ENCODE measurements at places on chromosomes 11 and 22.

DNA sequence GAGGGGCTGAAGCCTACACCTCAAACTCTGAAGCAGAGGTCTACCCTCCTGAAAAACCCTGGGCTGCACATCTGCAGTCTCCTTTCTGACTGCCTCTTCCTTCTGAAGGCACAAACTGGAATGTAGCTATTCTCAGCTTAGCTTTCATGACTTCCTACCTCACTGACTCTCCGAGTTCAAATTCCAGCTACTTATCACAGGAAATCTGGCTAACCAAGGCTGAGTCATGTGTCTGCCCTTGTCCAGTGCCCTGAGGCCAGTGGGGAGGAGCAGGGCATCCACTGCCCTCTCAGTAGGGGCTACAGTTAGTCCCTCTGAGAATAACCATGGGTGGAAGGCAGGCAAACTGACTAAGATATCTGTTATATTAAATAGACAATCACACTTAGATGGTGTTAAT is 29.2 kb downstream of the PDGFD start:
- H3K36me3 ChIP-seq: no peaks in the 10 kb centered on the region
- no peaks in the 10 kb centered on the region for H3K27me3 ChIP-seq
- H3K4me3 ChIP-seq: no peak overlapping the region
- no peak overlapping the region for H3K27ac ChIP-seq

DNA sequence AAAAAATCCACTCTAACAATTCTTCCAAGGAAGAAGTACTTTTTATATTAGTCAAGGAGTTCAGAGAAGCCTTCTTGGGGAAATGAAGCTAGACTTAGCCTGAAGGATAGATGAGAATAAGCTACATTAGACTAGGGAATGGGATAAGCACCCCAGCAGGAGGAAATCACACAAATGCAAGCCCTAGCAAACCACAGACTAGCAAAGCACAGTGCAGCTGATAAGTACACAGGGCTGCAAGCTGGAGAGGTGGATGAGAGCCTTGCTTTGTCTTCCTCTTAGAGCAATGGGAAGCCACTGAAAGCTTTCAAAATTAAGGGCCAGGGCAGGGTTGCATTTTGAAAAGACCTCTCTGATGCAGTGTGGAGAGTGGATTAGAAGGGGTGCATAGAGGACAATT is 946.2 kb downstream of the LRRC4C start:
- no peak overlapping the region for H3K4me3 ChIP-seq
- H3K27ac ChIP-seq: no peak overlapping the region
- no peaks in the 10 kb centered on the region for H3K27me3 ChIP-seq

DNA sequence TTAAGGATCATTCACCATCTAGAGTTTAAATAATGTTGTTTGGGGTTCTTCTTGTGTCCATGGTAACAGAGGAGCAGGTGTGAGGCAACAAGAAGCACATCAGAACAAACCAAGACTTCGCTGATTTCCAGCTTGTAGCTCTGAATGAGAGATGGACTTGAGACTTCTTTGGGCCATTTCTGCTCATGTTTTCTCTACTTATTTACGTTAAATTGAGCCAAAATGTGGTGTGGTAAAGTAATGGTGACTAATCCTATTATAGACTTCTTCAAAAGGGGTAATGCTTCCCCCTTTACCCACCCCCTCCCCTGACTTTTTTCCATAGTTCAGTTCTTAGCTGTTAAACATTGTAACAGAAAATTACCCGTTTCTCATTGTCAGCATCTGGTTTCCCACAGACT is 65.2 kb downstream of the CSTPP1 start:
- H3K27me3 ChIP-seq: no peaks in the 10 kb centered on the region
- no peaks in the 10 kb centered on the region for H3K4me1 ChIP-seq
- no peak for DNase-seq
- H3K27ac ChIP-seq: no peak overlapping the region
- no peaks in the 10 kb centered on the region for H3K36me3 ChIP-seq

DNA sequence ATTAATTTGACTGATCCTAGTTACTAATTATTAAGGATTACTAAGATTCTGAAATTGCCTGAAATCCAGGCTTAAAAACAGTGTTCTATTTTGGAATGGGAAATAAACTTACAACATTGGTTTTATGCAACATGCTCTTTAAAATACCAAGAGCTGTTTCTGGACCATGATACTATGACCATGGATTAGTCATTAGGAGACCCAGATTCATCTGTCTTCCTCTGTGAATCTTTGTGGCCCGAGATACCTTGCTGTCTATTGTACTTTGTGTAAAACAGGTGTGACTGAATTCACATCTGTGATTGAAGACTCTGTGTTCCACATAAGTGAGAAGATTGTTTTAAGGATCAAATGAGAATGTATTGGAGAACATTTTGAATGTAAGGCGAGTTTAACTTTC is 98.8 kb downstream of the HSD17B12 start:
- no peaks in the 10 kb centered on the region for H3K27me3 ChIP-seq
- H3K4me1 ChIP-seq: no peaks in the 10 kb centered on the region
- H3K4me3 ChIP-seq: no peak overlapping the region
- no peak overlapping the region for H3K27ac ChIP-seq
- no peak for DNase-seq

GRCh38 chr11:97963528-97964331 is 1057.0 kb upstream of the CNTN5 start:
- H3K27me3 ChIP-seq: no peaks in the 10 kb centered on the region
- H3K27ac ChIP-seq: no peak overlapping the region
- no peak overlapping the region for H3K4me3 ChIP-seq
- no peaks in the 10 kb centered on the region for H3K4me1 ChIP-seq
- H3K36me3 ChIP-seq: no peaks in the 10 kb centered on the region
- no peak for DNase-seq

DNA sequence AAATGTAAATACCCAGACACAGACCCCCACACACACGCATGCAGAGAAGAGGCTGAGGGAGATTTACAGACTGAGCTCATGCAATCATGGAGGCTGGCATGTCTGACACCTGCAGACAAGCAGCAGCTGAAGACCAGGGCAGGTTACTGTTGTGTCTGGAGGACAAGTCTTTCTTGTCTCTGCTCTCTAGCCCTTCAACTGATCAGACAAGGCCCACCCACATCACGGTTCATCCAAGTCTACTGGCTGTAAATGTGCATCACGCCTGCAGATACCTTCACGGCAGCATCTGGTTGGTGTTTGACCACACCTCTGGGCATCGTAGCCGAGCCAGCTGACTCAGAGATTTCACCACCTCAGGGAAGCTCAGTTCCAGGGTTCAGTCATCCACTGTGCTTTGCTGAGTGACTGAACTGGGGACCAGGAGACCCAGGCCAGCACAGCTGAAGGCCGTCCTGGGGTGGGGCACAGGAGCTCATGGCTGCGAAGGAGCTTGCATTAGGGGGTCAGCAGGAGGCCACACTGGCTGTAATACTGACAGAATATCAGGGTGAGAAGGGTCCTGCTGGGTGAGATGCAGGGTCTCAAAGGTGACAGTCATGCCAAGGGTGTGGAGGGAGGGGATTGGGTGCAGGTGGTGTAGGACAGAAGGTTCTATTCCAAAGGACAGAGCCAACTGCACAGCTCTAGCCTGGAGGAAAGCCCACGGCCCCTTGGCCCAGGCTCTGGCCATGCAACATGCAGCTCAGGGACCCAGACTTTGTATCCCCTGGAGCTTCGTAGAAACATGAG is 304.9 kb downstream of the BRD1 start:
- no peak overlapping the region for H3K4me3 ChIP-seq
- H3K4me1 ChIP-seq: no peaks in the 10 kb centered on the region
- H3K27ac ChIP-seq: no peak overlapping the region

GRCh38 chr11:61697764-61698163 is 17.6 kb downstream of the DAGLA start:
- no peaks in the 10 kb centered on the region for H3K36me3 ChIP-seq
- no peak overlapping the region for H3K4me3 ChIP-seq
- peaks cover 50% of the 10 kb centered on the region for H3K4me1 ChIP-seq
- H3K27me3 ChIP-seq: peaks cover 2% of the 10 kb centered on the region

- no peaks in the 10 kb centered on the region for H3K27me3 ChIP-seq
- no peak for DNase-seq
- no peak overlapping the region for H3K27ac ChIP-seq
- H3K36me3 ChIP-seq: no peaks in the 10 kb centered on the region
- peak overlapping the region; percentile 48 for H3K4me3 ChIP-seq
- no peaks in the 10 kb centered on the region for H3K4me1 ChIP-seq
Observed at GRCh38 chr11:748007-748359, 719 bp downstream of the TALDO1 start.

GRCh38 chr11:78688460-78688859 is 113.8 kb upstream of the NARS2 start:
- DNase-seq: no peak
- no peaks in the 10 kb centered on the region for H3K36me3 ChIP-seq
- H3K27ac ChIP-seq: no peak overlapping the region

DNA sequence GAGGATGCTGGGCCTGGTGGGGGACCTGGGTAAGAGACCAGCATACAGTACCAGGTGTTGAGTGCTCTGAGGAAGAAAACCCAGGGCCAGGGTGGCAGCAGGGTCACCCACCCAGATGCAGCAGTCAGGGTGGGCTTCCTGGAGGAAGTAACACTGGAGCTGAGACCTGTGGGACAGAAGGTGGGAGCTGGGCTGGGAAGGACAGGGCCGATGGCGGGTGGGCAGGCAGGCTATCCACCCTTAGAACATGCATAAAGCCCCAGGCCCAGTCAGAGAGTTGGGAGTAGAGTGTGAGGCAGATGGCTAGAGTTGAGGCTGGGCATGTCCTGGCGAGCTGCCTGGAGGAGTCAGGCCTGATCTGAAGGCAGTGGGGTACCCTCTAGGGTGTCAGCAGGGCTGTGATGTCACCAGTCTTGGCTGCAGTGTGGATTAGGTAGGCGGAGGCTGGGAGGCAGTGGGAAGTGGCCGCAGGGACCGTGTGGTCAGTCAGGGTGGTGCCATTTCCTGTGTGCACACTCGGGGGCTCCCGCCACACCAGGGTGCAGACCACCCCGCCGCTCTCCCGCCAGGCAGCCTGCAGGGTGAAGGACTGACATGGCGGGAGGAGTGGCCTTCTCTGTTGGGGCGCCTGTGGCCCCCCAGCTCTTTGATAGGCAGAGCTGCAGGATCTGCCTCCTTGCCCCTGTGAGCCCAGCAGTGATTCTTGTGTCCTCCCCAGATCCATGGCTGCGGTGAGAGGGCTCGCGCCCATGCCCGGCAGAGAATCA is 35.3 kb downstream of the IGHMBP2 start:
- H3K36me3 ChIP-seq: peaks cover 12% of the 10 kb centered on the region
- DNase-seq: no peak
- no peak overlapping the region for H3K27ac ChIP-seq
- no peak overlapping the region for H3K4me3 ChIP-seq
- H3K27me3 ChIP-seq: no peaks in the 10 kb centered on the region

- no peaks in the 10 kb centered on the region for H3K4me1 ChIP-seq
- no peaks in the 10 kb centered on the region for H3K36me3 ChIP-seq
- DNase-seq: no peak
Observed at GRCh38 chr22:30553971-30554370, 7.4 kb upstream of the SEC14L6 start.

GRCh38 chr11:8086001-8086479 is 5.0 kb downstream of the TUB start:
- peaks cover 6% of the 10 kb centered on the region for H3K4me1 ChIP-seq
- H3K36me3 ChIP-seq: no peaks in the 10 kb centered on the region
- DNase-seq: no peak
- no peak overlapping the region for H3K4me3 ChIP-seq
- peaks cover 57% of the 10 kb centered on the region for H3K27me3 ChIP-seq

GRCh38 chr11:15171956-15172355 is 57.2 kb downstream of the INSC start:
- H3K27ac ChIP-seq: no peak overlapping the region
- no peaks in the 10 kb centered on the region for H3K4me1 ChIP-seq
- H3K27me3 ChIP-seq: no peaks in the 10 kb centered on the region
- no peaks in the 10 kb centered on the region for H3K36me3 ChIP-seq

- H3K36me3 ChIP-seq: no peaks in the 10 kb centered on the region
- H3K27me3 ChIP-seq: no peaks in the 10 kb centered on the region
- no peak overlapping the region for H3K27ac ChIP-seq
- DNase-seq: no peak
- no peak overlapping the region for H3K4me3 ChIP-seq
Observed at GRCh38 chr11:9095421-9095820, 4.0 kb upstream of the SCUBE2 start.

GRCh38 chr22:48906216-48906835 is 921.3 kb downstream of the BRD1 start:
- H3K36me3 ChIP-seq: no peaks in the 10 kb centered on the region
- H3K27me3 ChIP-seq: no peaks in the 10 kb centered on the region
- no peak for DNase-seq
- peaks cover 2% of the 10 kb centered on the region for H3K4me1 ChIP-seq

GRCh38 chr11:94184362-94184761 is 55.7 kb downstream of the PANX1 start:
- H3K27me3 ChIP-seq: no peaks in the 10 kb centered on the region
- DNase-seq: no peak
- no peak overlapping the region for H3K4me3 ChIP-seq
- no peaks in the 10 kb centered on the region for H3K4me1 ChIP-seq
- H3K36me3 ChIP-seq: peaks cover 24% of the 10 kb centered on the region

DNA sequence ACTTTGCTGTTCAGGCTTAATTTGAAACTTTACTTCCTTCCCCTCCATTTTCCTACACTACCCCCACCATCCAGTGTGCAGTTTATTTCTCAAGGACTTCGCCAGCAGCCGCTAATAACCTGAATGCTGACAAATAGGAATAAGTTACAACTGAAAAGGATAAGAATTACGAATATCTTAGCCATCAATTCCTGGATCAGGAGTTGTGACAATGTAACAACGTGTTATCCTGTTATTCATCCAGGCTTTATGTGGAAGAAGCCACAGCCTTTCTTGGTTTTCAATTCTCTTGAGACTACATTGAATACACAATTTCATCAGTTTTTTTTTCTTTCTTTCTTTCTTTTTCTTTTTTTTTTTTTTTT is 5.9 kb downstream of the HBG1 start:
- H3K4me1 ChIP-seq: no peaks in the 10 kb centered on the region
- H3K36me3 ChIP-seq: no peaks in the 10 kb centered on the region
- H3K27ac ChIP-seq: no peak overlapping the region
- DNase-seq: no peak
- H3K4me3 ChIP-seq: no peak overlapping the region

- H3K36me3 ChIP-seq: no peaks in the 10 kb centered on the region
- no peak overlapping the region for H3K27ac ChIP-seq
- no peaks in the 10 kb centered on the region for H3K4me1 ChIP-seq
- H3K4me3 ChIP-seq: no peak overlapping the region
- no peak for DNase-seq
- no peaks in the 10 kb centered on the region for H3K27me3 ChIP-seq
Observed at GRCh38 chr22:36636916-36637315, 66.6 kb downstream of the CACNG2 start.

- no peaks in the 10 kb centered on the region for H3K27me3 ChIP-seq
- H3K4me1 ChIP-seq: no peaks in the 10 kb centered on the region
- no peak for DNase-seq
- no peaks in the 10 kb centered on the region for H3K36me3 ChIP-seq
- H3K27ac ChIP-seq: no peak overlapping the region
- no peak overlapping the region for H3K4me3 ChIP-seq
Observed at GRCh38 chr11:60116996-60117790, 28.7 kb downstream of the MS4A2 start.
